ENCODE measurements at places on chromosomes 5 and 9. TPM values are rescaled to one million over a fixed set of nuclear protein-coding genes. Genes with fewer than 3 reads are reported as not detected.

C9orf153 gene
- total RNA-seq: 0.25 TPM

AQP7 gene
- not detected for total RNA-seq

RNF183 gene
- 0.64 TPM for total RNA-seq

SPAG8 gene
- total RNA-seq: 1.7 TPM

PCDHA9 gene
- total RNA-seq: not detected

THBS4 gene
- total RNA-seq: 2.1 TPM

SPDL1 gene
- 56.6 TPM for total RNA-seq

FRRS1L gene
- not detected for total RNA-seq

GKAP1 gene
- 3.3 TPM for total RNA-seq

SLC46A2 gene
- not detected for total RNA-seq

DIPK1B gene
- total RNA-seq: 0.25 TPM

TEX48 gene
- total RNA-seq: 0.75 TPM

SLC6A7 gene
- total RNA-seq: not detected

SMU1 gene
- 23.2 TPM for total RNA-seq

FOXD4 gene
- 0.19 TPM for total RNA-seq

GDA gene
- not detected for total RNA-seq

PCDHAC1 gene
- not detected for total RNA-seq

PDE8B gene
- total RNA-seq: not detected

FAM114A2 gene
- total RNA-seq: 28.5 TPM

MED7 gene
- total RNA-seq: 10.0 TPM

ANXA6 gene
- total RNA-seq: 332 TPM

TAF11L13 gene
- total RNA-seq: not detected

SLC1A3 gene
- 0.16 TPM for total RNA-seq

CRB2 gene
- not detected for total RNA-seq

ANKRD33B gene
- 4.6 TPM for total RNA-seq

BAAT gene
- not detected for total RNA-seq

EGFLAM gene
- not detected for total RNA-seq

OMD gene
- total RNA-seq: not detected

AHRR gene
- total RNA-seq: 15.1 TPM

PCDHGB7 gene
- not detected for total RNA-seq

SOX30 gene
- total RNA-seq: 0.18 TPM

KLHL3 gene
- 6.8 TPM for total RNA-seq

CER1 gene
- not detected for total RNA-seq

COL15A1 gene
- total RNA-seq: not detected

IFNA2 gene
- not detected for total RNA-seq

PRR16 gene
- not detected for total RNA-seq

ANKRD55 gene
- 5.7 TPM for total RNA-seq

PCDHB16 gene
- total RNA-seq: not detected

FGD3 gene
- total RNA-seq: 41.8 TPM

IER5L gene
- total RNA-seq: 2.8 TPM
